Activated CD4-positive, alpha-beta T cell treated with anti-CD3 and anti-CD28 coated beads, Interleukin-2, amount 50 U/mL, for 48 hours (primary cell): ENCODE measurements at places on chromosomes 12 and 14.
A peak's percentile ranks its signal among the peaks of the same experiment; 100 is the strongest.

GRCh38 chr12:80509781-80510556 lies 65.9 kb downstream of the PTPRQ start:
- no peak for DNase-seq

GRCh38 chr14:85195872-85196477 lies 334.0 kb upstream of the FLRT2 start:
- DNase-seq, result no peak

GRCh38 chr12:18782827-18783226 lies 44.9 kb downstream of the CAPZA3 start:
- no peak for DNase-seq

- DNase-seq, result no peak
Observed at GRCh38 chr12:105417732-105418131, 87.2 kb downstream of the C12orf75 start.

DNA sequence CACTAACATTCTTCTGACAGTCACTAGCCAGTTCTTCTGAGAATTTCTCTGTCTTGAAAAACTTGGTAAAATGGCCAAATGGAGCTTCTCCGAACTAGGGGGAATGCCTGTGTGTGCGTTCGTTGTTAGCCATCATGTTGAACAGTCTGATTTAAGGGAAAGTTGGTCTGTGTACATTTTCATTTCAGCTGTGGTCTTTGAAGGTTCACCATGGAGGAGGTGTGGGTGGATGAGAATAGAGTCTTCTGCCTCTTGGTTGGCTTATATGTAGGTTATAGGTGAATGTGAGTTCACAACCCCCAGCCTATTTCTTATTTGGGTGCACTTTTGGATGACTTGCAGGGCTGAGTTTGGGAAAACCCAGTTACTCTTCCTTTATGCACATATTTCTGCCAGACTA lies 12.9 kb downstream of the ETV6 start:
- no peak for DNase-seq

- no peak for DNase-seq
Observed at GRCh38 chr14:104923640-104924420, 849 bp upstream of the PLD4 start.

DNA sequence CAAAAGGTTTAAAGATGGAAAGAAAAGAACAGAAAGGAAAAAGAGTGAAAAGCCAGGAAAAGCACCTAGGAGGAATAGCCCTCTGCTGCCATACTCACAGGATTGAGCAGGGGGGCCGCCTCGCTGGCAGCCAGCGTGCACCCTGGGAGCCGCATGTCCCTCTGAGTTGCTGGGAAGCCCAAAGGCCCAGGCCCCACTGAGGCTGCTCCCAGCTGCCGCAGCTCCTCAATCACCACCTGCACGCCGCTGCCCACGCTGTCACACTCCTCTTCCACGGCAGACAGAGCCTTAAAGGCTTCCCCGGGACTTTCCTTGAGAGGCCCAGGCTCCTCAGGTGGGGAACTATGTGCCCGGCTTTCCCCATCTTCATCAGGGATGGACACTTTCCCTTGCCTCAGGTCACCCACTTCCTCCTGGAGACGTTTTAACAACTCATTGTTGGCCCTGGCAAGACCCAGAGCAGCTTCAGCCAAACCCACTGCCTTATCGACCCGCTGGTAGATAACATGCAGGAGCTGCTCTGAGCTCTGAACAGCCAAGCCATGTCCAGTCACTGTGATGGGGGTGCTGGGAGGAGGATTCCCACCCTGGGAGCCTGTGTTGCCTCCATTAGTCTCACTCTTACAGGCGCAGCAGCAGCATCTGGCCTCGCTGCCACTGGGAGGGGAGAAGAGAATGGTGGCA lies 11.5 kb downstream of the C14orf93 start:
- no peak for DNase-seq

DNA sequence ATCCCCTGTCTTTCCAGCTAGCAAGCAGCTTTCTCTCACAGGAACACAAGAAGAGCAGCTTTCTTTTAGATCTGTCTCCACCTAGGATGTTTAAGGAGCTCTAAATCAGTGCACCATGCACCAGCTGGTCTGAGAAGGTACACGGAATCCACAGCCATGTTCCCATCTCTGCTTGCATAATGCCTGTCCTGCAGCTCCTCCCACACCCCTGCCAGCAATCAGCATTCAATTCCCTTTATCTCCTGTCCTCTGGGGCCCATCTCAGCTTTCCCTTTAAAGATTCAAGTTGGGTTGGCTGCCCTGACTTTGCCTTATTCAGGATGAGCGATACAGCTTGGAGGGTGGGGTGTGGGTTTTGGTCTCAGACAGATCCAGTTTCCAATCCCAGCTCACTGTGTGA lies 826.3 kb downstream of the BCL11B start:
- no peak for DNase-seq

DNA sequence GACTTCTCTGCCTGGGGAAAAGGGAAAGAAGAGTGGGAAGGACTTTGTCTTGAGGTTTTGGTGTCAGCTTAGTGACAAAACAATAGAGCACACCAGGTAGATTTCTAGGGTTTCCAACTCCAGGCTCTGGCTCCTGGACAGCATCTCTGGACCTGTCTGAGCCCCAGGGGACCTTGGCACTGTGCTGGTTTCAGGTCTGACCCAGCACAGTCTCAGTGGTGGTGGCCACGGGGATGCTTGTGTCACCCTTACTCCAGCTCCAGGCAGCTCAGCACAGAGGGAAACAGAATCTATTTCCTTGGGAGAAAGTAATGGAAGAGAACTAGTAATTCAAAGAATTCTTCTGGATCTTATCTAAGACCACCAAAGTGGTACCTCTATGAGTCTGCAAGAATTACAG lies 11.1 kb upstream of the CKAP4 start:
- no peak for DNase-seq

DNA sequence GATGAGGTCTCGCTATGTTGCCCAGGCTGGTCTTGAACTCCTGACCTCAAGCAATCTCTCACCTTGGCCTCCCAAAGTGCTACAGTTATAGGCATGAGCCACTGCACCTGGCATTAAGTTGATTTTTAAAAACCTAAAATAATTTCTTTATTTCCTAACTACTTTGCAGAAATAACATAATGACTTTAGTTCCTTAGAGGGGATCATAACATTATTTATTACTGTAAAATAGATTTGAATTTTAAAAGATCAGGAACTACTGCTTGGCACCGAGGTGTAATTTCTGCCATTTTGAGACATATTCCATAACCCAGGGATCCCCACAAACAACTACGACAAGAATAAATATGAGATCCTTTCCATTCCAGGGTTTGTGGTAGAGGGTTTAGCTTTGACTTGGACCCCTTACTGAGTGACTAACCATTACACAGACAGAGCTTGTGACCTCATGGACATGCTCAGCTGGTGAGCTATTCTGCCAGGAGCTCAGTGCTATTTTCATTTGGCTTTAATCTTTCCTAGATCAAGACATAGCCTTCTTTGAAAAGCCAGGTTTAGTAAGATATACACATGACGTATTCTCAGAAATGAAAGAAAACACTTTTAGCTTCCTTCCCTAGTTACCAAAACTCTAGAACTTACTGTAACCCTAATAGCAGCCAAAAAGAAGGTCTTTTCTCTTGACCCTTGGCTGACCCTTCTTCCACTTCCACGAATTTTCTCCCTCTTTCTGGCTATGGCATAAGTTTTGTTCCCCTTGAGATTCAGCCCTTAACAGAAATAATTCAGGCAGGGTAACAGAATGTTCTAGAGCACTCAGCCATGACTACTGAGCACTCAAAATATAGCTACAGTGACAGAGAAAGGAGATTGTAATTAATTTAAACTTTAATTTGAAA lies 75.1 kb upstream of the NUDT4 start:
- DNase-seq, result no peak

- DNase-seq, result peak; percentile 57
Observed at GRCh38 chr12:46267825-46268582, 839 bp downstream of the SLC38A1 start.

DNA sequence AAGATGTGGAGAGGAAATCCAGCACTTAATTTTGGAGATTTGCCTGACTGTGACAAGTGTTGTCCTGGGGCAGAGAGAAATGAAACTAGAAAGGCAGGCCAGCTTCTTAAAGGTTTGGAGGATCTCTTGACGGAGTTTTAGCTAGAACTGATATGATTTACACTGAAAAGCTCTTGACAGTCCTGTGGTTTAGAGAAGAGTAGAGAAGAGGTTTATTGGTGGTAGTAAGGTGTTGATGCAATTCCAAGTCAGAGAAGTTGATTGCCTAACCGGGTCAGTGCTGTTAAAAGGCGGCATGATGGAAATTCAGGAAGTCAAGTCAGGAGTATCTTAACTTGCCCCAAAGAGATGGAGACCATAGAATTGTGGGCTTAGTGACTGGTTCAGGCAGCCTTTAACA lies 89.0 kb upstream of the TRAF3 start:
- no peak for DNase-seq

DNA sequence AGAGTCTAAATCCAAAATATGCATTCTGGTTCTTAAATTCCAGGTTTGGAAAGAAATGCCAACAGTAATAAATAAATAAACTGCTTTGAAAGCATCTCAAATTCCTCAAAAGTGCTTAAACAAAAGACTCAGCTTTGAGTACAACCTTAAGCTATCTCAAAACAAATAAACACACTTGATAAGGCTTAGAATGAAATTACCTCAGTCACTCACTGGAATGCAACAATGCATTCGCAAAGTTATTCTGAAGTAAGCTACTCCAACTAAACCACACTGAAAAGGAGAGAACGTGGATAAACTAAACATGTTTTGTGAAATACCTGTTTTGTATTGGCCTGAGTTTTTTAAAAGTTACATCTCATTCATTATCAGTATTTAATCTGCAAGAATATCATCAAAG lies 1.2 kb downstream of the SPTSSA start:
- DNase-seq, result no peak

GRCh38 chr14:23209651-23210423 lies 26.4 kb upstream of the SLC7A8 start:
- DNase-seq, result no peak

DNA sequence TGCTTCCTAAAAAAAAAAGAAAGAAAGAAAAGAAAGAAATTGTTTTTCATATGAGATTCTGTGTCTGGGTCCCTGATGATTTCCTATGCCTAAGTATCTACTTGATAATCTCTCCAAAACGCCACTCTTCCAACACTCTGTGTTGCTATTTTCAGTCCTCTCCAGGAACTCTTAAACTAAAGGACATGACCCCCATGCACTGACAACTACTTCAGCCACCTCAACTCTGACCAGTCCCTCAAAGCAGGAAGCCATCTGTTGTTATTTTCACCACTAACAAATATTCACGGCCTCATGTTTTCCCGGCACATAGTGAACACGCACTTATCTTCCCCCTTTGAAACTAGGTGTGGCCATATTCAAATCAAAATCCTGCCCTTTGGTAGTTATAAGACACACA lies 259.3 kb downstream of the PPFIA2 start:
- no peak for DNase-seq

DNA sequence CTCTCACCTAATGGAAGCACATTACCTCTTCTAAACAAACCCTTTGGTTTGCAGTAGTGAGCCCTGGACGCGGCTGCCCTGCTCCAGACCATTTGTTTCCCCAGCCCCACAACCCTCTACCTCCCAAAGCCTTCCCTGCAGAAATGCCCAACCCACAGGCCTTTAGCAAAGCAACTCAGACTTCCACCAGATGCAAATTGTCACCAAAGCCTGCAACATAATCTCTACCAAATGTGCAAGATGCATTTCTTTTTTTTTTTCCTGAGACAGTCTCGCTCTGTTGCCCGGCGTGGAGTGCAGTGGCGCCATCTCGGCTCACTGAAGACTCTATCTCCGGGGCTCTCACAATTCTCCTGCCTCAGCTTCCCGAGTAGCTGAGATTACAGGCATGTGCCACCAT lies 56.2 kb downstream of the VWF start:
- DNase-seq, result no peak

DNA sequence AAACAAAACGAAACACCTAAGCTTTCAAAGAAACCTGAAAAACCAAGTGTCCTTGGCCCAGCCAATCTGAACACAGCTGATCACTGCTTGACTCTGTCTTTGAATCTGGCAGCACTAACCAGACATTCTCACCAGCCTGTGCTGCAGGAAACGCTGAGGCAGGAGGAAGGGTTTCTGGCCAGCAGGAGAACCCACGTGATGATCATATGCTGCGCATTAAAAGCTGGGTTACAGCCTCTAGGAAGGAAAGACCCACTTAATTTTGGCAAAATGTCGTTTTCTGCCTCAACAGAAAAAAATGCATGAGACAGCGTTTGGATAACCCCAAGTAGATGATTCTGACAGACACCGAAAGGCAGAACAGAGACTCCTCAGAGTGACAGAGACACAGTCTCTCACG lies 9.8 kb downstream of the APPL2 start:
- no peak for DNase-seq

- no peak for DNase-seq
Observed at GRCh38 chr12:53115891-53116648, 12.8 kb downstream of the SOAT2 start.

GRCh38 chr12:6306151-6306550 lies 4.3 kb upstream of the PLEKHG6 start:
- DNase-seq, result no peak

DNA sequence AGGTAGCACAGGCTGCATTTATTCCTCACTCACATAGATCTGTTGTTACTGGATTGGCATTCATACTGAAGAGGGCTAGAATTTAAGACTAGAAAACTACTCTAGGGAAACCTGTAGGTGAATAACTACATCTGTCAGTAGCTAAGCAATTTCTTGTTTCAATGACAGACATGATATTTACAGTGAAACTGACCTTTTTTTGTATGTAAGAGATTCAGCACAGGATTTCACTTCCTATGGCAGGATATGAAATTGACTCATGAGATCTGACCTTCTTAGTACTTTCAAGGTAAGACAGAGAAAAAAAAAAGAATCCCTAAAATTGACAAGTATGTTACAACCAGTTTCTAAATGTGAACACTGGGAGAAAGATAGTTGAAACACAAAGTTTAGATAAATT lies 189.8 kb upstream of the SLC16A7 start:
- DNase-seq, result no peak

DNA sequence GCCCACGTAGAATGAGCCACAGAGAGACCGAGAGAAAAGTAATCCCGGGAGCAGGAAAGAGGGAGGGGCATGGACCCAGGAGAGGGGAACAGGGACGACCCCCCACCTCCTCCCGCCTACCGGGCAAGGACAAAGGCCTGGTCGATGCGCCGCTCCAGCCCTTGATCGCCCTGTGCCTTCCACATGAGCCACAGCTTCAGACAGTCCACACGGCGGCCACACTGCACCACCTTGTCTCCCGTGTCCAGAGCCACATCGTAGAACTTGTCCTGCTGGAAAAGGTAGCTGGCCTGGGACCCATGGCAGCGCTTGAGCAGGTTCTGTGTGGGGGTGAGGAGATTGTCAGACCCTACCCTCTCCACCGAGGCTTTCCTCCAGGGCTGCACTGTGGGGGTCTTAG lies 20.5 kb upstream of the ZNF740 start:
- no peak for DNase-seq

DNA sequence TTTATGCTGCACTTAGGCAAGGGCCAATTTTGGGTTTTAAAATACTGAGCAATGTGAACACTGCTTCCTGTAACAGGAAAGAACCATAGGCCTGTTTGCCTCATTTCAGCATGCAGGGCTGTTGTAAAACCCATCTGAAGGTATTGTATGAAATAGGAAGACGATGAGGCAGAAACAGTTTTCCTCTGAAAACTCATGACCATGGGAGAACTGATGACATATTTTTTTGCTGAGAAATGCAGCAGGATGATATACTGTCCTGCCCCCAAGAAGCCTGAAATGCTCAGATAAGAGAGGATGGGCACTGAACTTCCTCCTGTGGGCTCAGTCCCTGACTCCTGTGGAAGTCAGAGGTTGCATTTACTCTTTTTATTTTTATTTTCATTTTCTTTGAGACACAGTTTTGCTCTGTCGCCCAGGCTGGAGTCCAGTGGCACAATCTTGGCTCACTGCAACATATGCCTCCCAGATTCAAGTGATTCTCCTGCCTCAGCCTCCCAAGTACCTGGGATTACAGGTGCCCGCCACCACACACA lies 17.4 kb downstream of the PYGL start:
- DNase-seq, result no peak
